Type B pancreatic cell (in vitro differentiated cells): ENCODE measurements at places on chromosomes 3 and 15. TPM values are rescaled to one million over a fixed set of nuclear protein-coding genes. Genes with fewer than 3 reads are reported as not detected.
A peak's percentile ranks its signal among the peaks of the same experiment; 100 is the strongest.

GRCh38 chr3:62197350-62198012 is 175.9 kb downstream of the FEZF2 start:
- no peak for DNase-seq

DNA sequence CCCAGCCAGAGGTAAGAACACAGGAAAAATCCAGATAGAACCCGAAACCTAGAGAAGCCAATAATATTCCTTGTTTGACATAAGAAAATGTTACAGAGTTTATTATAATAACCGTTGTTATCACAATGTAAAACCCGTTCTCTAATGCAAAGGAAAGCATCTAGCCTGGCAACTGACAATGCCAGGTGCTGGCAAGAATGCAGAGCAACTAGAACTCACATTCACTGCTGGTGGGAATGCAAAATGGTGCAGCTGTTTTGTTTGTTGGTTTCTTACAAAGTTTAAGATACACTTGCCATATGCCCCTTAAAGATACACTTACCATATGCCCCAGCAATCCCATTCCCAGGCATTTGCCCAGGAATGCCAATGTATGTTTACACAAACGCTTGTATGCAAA is 23.4 kb downstream of the VPS39 start:
- DNase-seq: no peak

GRCh38 chr3:45777111-45777745 is 19.1 kb downstream of the SLC6A20 start:
- peak; percentile 58 for DNase-seq

NDN gene
- 38.4 and 72.7 TPM in 2 replicates for total RNA-seq

- no peak for DNase-seq
Measured at GRCh38 chr15:48006031-48006511, 114.7 kb upstream of the SLC24A5 start.

NANOGP8 gene
- total RNA-seq: not detected in 2 replicates

GRCh38 chr3:148006508-148006907 is 597.3 kb downstream of the ZIC1 start:
- DNase-seq: no peak

GRCh38 chr15:56964182-56964581 is 45.7 kb downstream of the TCF12 start:
- DNase-seq: no peak

SYNPR gene
- total RNA-seq: 0.55 and 2.3 TPM in 2 replicates

NKIRAS1 gene
- 8.0 and 10.8 TPM in 2 replicates for total RNA-seq

DNA sequence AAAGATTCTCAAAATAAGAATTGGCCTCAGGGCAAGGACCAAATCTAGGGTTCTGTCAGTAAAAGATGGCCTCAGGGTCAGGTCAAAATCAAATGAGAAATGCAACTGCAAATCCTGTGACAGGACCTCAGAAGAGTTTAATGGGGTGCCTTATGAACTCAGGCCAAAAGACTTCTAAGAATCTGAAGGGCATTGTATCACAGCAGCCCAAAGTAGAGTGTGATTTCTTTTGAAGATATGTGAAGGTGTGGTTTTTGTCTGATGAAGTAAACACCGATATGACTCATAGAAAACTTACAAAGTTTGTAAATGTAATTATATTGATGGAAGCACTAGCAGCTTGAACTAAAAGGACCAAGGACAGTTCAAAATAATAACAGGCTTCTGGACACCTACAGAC is 966.1 kb downstream of the AGBL1 start:
- no peak for DNase-seq

- no peak for DNase-seq
Measured at GRCh38 chr3:106120356-106120755, 251.5 kb upstream of the CBLB start.

TLE3 gene
- total RNA-seq: 109 and 185 TPM in 2 replicates

GRCh38 chr15:31499953-31500765 is 173.5 kb downstream of the KLF13 start:
- DNase-seq: peak; percentile 60

GRCh38 chr15:47688573-47689086 is 28.7 kb upstream of the SEMA6D start:
- DNase-seq: no peak

MNS1 gene
- total RNA-seq: 2.9 and 9.0 TPM in 2 replicates

- DNase-seq: no peak
Measured at GRCh38 chr3:55252921-55253320, 234.2 kb downstream of the WNT5A start.

GRCh38 chr3:151395806-151396205 is 11.3 kb upstream of the P2RY12 start:
- no peak for DNase-seq

GRCh38 chr15:73022161-73022560 is 30.1 kb upstream of the NEO1 start:
- peak; percentile 34 for DNase-seq

CP gene
- total RNA-seq: 4.0 and 7.4 TPM in 2 replicates

DNA sequence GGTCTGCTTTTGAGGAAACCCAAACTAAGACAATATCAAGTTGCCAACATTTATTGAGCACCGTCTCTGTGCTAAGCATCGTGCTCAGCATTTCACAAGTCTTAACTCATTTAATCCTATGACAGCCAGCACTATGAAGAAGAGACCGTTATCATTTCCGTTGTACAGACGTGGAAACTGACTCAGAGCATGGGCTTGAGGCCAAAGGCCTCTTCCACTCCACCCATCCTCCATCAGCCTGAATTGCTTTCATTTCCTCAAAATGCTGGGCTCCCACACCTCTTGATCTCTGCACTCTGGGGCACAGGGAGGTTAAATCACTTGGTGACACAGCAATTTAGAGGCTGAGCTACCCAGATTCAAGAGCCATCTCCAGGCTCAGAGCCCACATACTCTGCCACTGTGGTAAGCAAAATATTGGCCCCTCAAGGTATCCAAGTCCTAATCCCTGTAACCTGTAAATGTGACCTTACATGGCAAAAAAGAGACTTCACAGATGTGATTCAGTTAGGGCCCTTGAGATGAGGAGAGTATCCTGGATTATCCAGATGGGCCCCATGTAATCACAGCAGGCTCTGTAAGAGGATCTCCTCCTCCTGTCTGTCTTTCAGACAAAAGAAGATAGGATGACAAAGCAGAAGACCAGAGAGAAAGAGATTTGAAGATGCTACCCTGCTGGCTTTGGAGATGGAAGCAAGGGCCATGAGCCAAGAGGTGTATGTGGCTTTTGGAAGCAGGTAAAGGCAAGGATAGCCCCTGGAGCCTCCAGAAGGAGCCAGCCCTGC is 24.3 kb upstream of the FLNB start:
- DNase-seq: no peak

DNA sequence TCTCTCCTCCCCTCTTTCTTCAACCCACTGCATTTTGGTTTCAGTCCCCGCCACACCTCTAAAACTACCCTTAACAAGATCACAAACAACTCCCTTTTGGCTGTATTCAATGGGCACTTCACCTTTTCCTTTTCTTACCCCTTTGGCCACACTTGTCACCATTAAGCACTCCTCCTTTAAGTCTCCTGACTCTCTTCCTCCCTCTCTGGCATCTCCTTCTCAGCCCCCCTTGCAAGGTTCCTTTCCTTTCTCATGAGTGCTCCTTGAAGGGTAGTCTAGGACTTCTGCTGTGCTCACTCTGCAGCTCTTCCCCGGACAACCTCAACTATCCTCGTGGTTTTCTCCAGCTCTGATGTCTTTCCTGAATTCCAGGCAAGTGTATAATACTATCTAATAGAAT is 103.7 kb downstream of the RPL22L1 start:
- DNase-seq: no peak

GRCh38 chr15:71768184-71768583 is 42.2 kb upstream of the NR2E3 start:
- DNase-seq: no peak

DNA sequence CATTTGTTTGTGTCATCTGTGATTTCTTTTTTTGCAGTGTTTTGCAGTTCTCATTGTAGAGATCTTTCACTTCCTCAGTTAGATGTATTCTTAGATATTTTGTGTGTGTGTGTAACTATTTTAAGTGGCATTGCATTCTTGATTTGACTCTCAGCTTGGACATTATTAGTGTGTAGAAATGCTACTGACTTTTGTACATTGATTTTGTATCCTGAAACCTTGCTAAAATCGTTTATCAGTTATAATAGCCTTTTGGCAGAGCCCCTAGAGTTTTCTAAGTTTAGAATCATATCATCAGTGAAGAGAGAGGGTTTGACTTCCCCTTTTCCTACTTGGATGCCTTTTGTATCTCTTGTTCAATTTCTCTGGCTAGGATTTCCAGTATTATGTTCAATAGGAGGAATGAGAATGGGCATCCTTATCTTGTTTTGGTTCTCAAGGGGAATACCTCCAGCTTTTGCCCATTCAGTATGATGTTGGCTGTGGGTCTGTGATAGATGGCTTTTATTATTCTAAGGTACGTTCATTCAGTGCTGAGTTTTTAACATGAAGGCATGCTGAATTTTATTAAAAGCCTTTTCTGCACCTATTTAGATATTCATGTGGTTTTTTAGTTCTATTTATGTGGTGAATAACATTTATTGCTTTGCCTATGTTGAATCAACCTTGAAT is 211.7 kb downstream of the MBNL1 start:
- DNase-seq: no peak

RASA2 gene
- 14.3 and 20.3 TPM in 2 replicates for total RNA-seq

- no peak for DNase-seq
Measured at GRCh38 chr15:64478863-64479262, 18.5 kb downstream of the ZNF609 start.

CCDC39 gene
- 0.41 TPM in 1 of 2 replicates, not detected in the other for total RNA-seq

DNA sequence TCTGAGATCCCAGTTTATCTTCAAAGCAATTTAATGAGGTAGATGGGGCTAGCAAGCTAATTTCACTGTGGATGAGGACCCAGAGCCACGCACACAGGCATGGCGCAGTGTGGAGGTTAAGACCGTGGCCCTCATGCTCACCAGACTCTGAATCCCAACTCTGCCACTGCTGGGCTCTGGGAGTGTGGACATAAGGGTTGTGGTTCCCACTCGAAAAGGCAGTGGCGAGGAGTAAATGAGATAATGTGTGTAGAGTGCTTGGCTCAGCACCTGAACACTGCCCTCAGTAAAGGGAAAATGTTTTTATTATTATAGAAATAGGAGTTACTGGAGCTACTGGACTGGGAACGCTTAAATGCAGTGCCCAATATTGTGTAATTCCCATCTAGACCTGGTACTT is 243.5 kb upstream of the TPM1 start:
- DNase-seq: no peak

HDC gene
- total RNA-seq: 0.14 TPM in 1 of 2 replicates, not detected in the other

DNA sequence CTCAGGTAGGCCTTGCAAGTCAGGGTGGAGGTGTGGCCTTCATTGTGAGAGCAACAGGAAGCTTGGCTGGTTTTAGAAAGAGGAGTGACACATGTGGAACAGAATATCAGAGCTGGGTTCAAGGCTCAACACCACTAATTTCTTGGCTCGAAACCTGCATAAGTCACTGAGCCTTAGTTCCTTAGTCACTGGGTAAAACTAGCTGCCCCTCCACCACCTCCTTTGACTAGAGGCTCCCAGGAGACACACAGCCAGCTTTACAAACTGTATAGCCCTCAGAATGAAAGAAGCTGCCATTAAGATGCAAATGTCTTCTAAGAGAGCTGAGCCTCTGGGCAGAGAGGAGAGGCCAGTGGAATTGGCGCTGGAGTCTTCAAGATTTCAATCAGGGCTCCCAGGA is 67.7 kb downstream of the CERS3 start:
- DNase-seq: no peak

SIDT1 gene
- total RNA-seq: 0.83 and 0.97 TPM in 2 replicates

CPLX3 gene
- total RNA-seq: not detected in 2 replicates

AADACL2 gene
- 11.7 and 43.6 TPM in 2 replicates for total RNA-seq

TNNC1 gene
- total RNA-seq: 6.6 and 16.6 TPM in 2 replicates

C15orf62 gene
- 1.1 and 1.3 TPM in 2 replicates for total RNA-seq

GRCh38 chr3:63995086-63995485 is 28.2 kb downstream of the PSMD6 start:
- no peak for DNase-seq

GRCh38 chr3:136989781-136990524 is 32.2 kb downstream of the IL20RB start:
- DNase-seq: no peak

PYGO1 gene
- total RNA-seq: 7.7 and 29.0 TPM in 2 replicates

DNA sequence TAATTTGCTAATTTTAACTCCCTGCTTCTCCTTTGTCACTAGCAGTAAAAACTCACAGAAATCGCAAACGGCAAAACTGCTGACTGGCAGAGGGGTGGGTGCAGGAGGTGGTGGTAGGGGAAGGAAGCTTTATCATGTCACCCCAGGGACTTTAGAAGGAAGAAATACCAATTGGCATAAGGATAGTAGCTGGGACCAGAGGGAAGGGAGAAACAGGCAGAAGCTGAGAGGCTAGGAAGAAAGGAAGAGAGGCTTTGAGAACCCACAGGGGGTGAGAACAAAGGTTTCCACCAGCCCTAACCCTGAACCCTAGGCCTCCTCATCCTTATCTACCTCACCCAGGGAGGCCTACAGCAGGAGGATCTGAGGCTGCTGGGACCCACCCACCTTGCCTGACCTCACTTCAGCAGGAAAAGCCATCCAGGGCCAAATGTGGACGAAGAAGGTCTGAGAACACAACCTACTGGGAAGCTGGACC is 10.7 kb downstream of the ITGB5 start:
- no peak for DNase-seq
